ENCODE measurements at places on chromosomes 11 and 22.

DNA sequence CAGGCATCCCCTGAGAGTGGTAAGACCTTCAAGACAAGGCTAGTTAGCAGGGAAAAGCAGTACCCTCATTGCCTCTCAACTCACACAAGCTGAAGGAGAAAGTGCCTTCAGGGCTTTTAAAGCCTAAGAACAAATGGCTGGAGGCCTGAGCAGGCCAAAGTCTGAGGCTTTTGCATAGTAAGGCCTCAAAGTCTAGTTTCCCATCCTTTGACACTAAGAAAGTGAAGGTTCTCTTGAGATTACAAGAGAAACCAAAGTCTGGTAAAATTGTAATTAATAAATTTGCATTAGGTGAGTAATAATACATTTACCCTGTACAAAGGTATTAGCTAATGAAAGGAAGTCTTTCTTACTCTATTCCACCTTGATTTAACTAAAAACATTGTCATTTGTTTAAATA lies 47.0 kb upstream of the CCDC89 start:
- no peak for DNase-seq

GRCh38 chr11:24617856-24618255 lies 121.0 kb downstream of the LUZP2 start:
- DNase-seq = no peak

DNA sequence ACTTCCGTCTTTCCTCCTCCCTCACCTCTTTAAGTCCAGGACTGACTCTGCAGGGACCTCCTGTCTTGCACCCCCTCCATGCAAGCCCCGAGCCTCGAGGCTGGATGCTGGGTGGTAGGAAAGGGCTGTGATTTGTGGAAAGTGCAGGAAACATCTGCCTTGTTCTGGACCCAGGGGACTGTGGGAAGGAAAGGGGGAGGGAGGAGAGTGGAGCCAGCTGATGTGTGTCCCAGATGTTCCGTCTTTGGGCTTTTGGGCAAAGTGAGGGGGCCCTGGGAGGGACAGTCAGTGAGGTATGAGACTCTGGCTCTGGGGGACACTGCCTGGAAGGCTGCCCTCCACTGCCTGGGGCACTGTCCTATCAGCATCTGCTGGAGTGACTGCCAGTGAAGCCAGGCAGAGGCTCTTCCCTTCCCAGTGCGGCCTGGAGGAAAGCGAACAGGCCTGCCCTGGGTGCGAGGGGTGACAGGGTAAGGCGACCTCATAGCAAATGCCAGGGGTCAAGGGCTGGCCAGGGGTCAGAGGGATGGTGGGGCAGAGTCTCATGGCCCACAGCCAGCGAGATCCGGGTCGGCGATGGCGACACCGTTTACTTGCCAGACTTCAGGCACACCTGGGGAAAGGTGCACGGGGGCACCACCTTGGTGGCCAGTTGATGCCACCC lies 1.7 kb downstream of the MRGPRD start:
- DNase-seq = peak; percentile 65

GRCh38 chr11:102926517-102926916 lies 29.0 kb downstream of the MMP13 start:
- no peak for DNase-seq

DNA sequence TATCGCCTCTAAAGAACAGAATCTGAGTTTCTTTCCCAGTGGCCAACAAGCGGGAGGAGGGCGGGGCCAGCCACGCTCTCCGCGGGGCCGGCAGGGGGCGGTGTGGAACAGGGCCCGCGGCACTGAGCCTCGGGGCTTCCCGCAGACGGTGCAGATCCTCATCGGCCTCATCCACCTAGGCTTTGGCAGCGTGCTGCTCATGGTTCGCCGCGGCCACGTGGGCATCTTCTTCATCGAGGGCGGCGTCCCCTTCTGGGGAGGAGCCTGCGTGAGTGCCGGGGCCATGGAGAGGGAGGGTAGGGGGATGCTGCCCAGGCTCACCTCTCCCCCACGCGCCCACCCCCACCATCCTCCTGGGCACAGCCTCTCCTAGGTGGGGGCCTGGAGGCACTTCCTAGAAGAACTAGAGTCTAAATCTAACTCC lies 10.7 kb downstream of the MS4A15 start:
- no peak for DNase-seq

DNA sequence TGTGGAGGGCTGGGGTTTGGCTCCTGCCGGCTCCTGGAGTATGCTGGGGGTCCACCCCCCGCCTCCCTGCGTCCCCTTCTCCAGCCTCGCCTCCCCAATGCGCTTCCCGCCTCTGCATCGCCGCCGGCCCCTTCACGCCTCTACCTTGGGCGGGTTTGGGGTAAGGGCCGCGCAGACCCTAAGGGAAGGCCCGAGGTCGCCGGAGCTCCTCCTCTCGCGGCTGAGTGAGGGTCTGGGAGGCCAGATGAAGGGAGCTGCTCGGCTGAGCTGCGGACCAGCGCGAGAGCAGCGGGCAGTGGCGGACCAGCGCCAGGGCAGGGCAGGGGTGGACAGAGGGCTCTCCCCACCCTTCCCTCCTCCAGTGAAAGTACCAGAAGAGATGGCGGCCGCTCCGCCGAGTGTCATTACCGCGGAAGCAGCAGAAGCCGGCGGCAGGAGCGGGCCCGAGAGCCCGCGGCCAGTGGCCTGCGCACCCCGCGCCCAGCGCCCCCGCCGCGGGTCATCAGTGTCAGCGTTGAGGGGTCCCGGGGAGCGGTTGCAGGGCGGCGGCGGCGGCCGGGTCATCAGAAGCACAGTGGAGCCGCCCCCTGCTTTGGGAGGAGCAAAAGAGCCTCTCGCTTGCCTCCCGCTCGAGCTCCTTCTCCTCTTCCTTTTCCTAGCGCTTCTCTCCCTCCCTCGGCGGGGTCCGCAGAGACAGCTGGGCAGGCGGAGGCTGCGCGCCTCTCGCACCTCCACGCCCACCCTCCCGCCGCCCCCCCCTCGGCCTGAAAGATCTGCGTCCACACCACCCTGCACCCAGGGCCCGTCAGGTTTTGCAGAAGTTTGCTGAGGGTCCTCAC lies 255.6 kb upstream of the CADM1 start:
- peak; percentile 76 for DNase-seq

DNA sequence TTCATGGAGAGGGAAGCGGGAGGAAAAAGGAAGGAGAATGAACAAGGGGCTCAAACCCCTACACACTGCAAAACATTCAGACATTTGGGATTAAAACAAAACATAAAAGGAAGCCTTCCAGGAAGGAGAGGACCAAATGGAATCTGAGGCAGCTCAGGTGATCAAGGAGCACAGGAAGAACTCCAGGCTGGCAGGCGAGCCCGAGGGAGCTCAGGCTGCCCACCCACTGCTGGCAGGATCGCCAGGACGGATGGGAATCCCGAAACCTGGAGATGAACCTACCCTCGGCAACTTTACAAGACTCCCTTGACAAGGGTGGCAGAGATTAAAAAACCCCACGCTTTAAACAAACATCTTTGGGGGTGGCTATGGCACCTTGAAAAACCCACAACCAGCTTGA lies 5.0 kb upstream of the PYGM start:
- no peak for DNase-seq

DNA sequence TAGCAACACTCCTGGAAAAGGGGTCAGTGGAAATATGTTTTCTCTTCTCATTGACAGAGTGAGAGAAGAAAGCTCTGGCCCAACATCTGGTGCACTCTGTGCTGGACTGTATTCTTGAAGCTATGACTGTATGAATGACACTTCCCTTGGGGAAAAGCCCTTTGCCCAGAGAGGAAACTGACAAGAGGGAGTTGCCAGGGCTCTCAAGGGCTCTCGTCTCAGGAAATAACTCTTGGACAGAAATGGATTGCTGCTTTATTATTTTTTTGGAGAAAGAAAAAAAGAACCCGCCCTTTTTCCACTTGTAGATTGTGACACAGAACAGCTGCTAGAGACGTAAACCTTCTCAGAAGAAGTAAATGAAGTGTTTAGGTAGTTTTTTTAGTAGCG lies 11.4 kb downstream of the ETS1 start:
- no peak for DNase-seq

GRCh38 chr11:76935042-76935441 lies 74.3 kb downstream of the ACER3 start:
- DNase-seq = no peak

GRCh38 chr11:17102462-17102861 lies 25.0 kb upstream of the RPS13 start:
- DNase-seq = no peak

GRCh38 chr11:72741429-72741833 lies 10.8 kb downstream of the ARAP1 start:
- DNase-seq = no peak

GRCh38 chr11:30260813-30261212 lies 30.0 kb downstream of the FSHB start:
- DNase-seq = no peak

DNA sequence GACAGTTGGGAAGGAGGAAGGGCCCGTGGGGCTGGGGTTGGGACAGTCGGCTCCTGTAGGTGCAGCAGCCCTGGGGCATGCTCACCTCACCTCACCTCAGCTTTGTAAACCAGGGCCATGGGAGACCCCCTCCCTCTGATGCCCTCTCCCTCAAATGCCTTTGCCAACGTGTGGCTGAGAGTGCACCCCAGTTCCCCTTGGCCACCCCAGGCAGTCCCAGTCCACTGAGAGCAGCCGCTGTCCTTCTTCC lies 4.2 kb upstream of the NEAT1 start:
- no peak for DNase-seq

DNA sequence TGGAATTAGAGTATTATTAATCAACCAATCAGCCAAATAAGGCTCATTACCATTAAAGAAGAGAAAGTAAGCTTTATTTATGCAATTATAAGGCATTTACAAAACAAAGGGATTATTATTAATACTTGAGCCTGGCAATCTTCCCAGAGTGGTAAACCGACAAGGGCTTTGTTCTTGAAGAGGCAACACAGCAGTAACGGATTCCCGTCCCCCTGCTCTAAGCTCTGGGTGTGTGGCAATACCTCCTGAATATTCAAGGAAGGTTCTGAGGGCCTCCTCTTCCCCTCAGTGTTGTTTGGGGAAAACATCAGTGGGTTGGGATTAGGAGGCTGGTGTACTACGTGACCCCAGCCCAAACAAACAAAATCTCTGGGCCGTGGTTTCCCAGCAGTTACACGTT lies 176.5 kb downstream of the TENM4 start:
- no peak for DNase-seq

GRCh38 chr11:114073828-114074381 lies 14.4 kb downstream of the ZBTB16 start:
- DNase-seq = no peak

- DNase-seq = no peak
These were observed 13.1 kb downstream of the OR5AK2 start for GRCh38 chr11:57001674-57002401.

DNA sequence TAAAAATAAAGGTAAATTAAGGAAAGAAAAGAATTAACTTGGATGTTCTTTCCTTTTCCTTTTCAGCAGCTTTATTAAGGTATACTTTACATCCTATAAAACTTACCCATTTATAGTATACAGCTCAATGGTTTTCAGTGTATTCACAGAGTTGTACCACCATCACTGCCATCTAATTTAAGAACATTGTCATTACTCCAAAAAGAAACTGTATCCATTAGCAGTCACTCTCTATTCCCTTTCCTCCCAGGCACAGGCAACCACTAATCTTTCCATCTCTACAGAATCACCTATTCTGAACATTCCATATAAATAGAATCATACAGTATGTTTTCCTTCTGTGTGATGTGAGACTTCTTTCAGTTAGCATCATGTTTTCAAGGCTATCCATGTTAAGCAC lies 38.9 kb upstream of the TNRC6B start:
- DNase-seq = no peak

- DNase-seq = no peak
These were observed 4.6 kb upstream of the DIXDC1 start for GRCh38 chr11:111932611-111932950.

DNA sequence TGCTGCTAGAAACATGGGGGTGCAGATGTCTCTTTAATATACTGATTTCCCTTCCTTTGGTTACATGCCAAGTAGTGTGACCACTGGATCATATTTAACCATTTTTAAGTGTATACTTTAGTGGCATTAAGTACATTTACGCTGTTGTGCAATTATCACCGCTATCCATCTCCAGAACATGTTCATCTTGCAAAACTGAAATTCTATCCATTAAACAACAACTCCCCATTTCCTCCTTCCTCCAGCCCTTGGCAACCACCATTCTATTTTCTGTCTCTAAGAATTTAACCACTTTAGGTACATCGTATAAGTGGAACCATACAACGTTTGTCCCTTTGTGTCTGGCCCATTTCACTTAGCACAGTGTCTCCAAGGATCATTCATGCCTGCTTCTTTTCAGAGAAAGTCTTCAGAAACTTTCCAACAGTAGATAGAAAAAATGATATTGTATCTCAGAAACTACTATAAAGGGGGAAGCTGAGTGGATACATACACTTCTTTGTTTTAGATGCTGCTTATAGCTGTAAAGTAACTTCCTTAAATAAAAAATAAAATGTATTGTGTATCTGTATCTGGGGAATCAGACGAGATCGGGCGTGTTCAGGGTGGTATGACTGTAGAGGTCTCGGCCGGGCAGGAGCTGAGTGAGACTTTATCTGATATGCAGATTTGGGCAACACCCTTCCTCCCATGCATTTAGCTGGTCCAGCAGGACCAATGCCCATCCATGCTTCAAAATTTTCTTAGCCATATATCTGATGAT lies 44.6 kb upstream of the ZBED5 start:
- no peak for DNase-seq

DNA sequence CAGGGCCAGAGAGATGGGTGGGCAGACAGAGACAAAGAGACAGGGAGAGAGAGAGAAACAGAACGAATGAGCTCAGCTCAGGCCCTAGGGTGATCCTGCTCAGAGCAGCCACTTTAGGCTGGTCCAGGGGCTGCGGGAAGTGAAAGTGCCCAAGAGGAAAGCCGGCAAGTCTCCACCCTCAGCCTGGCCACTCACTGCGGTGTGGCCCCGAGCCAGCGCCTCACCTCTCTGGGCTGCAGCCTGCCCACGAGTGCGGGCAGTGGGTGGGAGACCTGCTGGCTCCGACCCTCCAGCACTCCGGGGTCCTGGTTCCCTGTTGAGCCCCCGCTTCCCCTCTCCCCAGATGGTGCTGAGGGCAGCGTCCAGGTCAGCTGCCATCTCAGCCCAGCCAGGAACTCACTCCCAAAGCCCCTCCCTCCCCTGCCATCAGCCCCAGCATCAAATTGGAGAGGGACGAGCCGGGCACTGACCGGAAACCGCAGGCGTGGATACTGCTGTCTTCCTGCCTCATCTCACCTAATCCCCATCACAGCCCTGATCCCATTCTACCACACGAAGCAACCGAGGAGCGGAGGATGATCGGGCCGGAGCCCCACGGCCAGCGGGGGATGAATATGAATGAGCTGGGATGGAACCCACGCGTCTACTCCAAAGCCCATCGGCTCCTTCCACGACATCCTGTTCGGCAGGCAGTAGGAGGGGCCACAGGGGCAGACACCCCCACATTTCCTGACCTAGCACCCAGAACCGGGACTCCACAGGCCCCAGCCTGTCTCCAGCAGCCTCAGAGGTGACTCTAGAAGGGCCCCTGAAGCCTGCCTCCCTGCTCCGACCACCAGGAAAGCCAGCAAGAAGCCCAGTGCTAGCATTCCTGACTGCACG lies 16.9 kb downstream of the ELFN2 start:
- DNase-seq = no peak

DNA sequence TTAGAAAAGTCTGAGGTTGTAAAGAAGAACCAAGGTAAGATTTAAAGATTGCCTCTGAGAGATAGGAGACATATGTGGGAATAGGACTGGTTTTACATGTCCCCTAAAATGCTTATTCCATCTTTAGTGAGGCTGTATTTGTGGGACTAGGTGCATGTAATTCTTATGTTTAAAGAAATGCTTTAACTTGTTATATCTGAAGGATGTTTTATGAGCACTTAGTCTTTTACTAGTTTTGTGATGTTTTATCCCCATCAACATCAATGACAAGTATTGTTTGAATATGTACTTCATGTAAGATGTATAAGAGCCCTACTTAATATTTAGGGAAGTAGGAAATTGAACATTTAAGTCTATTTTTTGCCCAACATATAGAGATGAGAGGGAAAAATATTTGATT lies 24.7 kb downstream of the GRAMD1B start:
- no peak for DNase-seq

- DNase-seq = no peak
These were observed 982 bp upstream of the SHANK3 start for GRCh38 chr22:50671641-50672040.

All from femur (tissue), 1 donor.